ENCODE measurements at places on chromosomes 6 and 20.

DNA sequence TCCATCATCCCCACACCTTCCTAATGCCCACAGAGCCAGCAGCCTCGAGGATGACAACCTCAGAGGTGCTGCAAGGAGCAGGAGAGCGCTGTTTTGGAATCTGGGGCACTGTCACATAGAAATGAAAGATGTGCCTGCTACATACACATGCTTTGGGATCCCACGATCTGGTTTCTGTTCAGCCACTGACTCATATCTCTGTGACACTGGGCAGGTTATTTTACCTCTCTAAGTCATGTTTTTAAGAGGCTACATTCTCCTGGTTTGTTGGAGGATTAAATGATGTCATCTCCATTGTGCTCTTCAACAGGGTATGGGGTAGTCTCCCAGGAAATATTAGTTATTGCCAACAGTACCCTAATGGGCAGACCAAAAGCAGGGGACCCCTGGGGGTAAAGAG is 32.6 kb upstream of the TAB2 start:
- DNase-seq: no peak

GRCh38 chr6:108071736-108072276 is 2.7 kb downstream of the OSTM1 start:
- DNase-seq: no peak

DNA sequence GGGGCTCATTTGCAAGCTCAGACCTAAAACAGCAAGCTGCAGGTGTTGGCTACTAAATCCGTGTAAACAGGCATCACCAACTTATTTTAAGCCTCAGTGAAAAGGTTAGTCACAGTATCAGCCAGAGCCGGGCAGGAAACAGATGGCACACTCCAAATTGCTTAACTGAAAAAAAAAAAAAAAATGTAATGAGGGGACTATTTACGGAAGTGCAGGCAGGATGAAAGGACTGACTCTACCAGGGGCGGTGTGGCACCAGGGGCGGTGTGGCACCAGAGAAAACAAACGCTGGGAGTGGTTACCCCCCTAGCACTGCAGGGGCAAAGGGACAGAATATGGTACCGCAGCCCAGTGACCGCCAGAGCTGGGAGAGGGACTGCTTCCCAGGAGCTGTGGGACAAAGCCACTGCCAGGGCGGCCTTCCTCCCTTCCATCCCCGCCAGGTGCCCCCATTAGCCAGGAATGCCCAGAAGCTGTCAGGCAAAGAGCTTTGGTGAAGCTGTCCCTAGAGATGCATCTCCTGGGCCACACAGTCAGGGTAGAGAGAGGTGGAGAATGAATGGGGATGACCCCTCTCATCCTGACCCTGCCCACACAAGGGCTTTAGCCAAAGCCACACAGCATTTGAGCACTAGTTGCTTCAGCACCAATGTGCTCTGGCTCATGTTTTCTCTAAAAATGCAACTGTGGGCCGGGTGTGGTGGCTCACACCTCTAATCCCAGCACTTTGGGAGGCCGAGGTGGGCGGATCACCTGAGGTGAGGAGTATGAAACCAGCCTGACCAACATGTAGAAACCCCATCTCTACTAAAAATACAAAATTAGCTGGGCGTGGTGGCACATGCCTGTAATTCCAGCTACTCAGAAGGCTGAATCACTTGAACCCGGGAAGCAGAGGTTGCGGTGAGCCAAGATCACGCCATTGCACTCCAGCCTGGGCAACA is 39.6 kb upstream of the GFOD1 start:
- peak; percentile 78 for DNase-seq

- DNase-seq: no peak
These were observed 15.9 kb downstream of the CPNE1 start for GRCh38 chr20:35648836-35649235.

DNA sequence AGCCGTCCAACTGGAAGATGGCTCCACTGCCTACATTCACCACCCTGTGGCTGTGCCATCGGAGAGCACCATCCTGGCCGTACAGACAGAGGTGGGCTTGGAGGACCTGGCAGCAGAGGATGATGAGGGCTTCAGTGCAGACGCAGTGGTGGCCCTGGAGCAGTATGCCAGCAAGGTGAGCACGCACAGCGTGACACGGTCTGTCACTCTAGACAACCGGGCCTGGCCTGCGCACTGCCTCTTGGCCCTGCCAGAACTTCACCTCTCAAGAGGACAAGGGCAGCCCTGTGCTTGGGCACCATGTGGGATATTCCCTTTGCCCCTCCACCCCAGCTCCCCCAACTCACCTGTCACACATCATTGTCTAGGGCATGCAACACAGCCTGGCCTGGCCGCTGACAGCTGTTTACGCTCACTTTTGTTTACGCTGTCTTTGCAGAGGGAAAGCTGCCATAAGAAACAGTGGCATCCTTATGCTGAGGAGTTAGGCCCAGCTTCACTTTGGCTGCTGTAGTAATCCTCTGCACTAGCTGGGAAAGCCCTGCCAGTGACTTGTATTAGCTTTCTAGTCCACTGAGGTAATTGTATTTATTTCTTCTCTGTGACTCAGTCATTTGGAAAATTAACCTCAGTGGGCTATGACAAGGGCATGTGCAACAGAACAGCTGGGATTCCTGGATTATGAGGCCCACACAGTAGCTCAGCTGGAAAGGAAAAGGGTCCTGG is 9.8 kb upstream of the DEF6 start:
- no peak for DNase-seq

DNA sequence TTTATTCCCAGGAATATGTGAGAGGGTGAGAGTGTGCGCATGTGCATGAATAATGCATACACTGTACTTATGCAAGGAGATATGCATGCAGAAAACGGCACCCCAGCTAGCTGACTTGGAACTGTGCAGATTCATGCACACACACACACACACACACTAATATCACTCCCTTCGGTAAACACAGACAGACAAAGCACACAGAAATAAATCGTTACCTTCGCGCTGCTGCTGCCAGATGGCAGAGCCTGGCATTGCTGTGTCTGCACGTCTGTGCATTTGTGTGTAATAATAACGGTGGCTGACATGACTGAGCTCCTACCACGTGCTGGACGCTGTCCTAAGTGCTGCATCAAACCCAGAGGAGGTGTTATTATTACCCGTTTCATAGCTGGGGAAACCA is 36.8 kb downstream of the PREX1 start:
- DNase-seq: no peak

- DNase-seq: no peak
These were observed 25.5 kb upstream of the CST1 start for GRCh38 chr20:23776067-23776771.

GRCh38 chr6:74259981-74260380 is 564.0 kb downstream of the CD109 start:
- DNase-seq: no peak

- DNase-seq: no peak
These were observed 420 bp downstream of the SOX4 start for GRCh38 chr6:21593927-21594415.

GRCh38 chr20:24497851-24498250 is 28.4 kb downstream of the SYNDIG1 start:
- no peak for DNase-seq

DNA sequence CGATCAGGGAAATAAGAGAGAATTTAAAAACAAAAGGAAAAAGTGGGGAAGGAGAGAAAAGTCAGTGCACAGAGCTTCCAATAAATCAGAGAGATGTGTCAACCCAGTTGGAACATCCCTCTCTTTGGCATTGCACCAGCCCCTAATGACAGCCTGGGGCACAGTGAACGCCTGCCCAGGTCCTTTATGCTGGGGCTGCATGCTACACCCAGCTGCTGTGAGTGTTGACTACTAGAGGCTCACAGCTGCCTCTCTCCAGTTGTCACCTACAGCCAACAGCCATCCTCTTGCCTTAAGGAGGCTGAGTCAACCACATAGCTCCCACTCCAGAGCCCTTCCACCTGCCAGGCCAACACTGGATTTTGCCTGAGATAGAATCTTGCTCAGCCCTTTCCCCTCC is 19.0 kb downstream of the OR2H2 start:
- DNase-seq: no peak

DNA sequence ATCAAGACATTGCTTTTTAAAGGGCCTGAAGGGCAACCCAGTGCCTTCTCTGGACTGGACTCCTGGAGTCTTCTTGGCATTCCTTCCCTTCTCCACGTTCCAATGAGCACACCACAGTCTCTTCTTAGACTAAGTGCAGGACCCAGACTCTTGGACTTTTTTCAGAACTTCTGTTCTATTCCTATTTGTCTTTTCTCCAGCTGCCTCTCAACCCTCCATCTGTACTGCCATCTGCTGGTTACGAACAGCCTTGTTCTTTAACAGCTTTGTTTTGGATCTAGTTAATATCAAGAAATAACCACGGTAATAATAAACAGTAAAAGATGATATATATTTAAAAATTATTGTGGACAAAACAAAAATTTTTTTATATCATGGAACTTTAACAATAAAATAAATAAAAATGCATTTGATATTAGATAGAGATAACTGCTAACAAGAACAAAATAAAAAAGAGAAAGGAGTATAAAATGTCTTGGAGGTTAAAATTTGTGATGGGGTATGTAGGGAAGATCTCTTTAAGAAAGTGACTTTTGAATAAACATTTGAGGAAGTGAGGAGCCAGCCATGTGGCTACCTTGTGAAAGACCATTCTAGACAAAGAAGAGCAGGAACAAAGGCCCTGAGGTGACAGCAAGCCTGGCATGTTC is 105.1 kb upstream of the HCRTR2 start:
- DNase-seq: peak; percentile 55

- DNase-seq: no peak
These were observed 38.8 kb downstream of the MRS2 start for GRCh38 chr6:24441599-24441904.

- DNase-seq: peak; percentile 63
These were observed 12.5 kb upstream of the TMEM30A start for GRCh38 chr6:75296811-75297779.

- no peak for DNase-seq
These were observed 746.5 kb downstream of the PTPRT start for GRCh38 chr20:42443200-42443599.

DNA sequence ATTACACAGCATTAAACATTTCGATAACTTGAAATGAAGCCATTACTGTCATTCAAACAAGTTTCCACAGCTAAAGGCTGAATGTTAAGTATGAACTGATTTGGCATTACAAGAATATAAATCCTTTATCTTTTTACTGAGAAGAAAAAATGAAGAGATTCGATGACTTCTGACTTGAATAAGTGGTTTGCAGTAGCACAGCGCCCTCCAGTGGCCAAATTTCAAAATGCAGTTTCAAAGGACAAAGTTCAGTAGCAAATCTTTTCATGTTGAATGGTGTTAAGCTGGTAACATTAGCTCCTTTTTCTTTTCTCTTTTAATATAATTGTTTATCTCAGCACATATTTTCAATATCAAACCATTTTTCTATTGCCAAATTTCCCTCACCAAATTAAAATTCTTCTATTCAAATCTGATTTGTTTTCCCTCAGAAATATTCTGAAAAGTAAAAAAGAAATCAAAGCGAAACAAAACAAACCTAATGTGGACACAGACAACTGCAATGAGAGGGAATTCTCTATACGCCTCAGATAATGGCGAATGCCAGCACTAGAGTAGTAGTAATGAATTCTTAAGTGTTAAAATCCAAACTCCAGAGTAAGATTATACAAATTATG is 145.7 kb downstream of the BTBD9 start:
- DNase-seq: peak; percentile 85

GRCh38 chr6:4656106-4656505 is 120.1 kb upstream of the CDYL start:
- DNase-seq: no peak

DNA sequence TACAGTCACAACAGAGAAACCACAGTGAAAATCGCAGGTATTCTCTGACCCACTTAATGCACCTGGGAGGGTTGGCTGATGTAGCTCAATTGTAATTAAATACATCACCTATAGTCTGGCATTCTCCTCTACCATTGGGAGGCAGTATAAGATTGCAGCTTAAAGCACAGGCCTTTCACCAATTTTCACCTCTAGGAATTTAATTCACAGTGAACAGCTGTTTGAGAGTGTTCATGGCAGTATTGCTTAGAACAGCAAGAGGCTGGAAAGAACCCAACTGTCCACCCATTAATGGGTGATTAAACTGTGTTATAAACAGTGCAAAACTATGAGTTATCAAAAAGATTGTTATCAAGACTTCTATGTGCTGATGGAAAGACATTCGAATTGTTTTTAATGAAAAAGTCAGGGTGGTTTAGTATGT is 2.0 kb downstream of the EDEM2 start:
- peak; percentile 29 for DNase-seq

GRCh38 chr6:5846889-5847288 is 159.8 kb downstream of the NRN1 start:
- DNase-seq: no peak

DNA sequence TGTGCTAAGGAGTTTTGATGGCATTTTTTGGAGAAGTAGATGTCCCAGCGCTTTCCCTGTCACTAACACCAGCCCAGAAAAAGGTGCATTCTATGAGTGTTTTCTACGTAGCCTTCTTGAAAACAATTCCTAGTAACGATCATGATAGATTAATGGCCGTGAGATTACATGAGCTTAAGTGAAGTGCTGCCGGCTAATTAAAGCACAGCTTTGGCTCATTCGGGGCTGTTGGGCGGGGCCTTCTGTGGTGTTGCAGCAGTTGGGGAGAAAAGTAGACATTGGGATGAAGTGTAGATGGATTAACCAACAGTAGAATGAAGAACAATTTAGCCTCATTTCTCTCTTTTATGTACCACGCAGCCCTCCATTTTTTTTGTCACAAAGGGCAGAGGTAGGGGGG is 20.8 kb upstream of the TRAF3IP2 start:
- DNase-seq: no peak

DNA sequence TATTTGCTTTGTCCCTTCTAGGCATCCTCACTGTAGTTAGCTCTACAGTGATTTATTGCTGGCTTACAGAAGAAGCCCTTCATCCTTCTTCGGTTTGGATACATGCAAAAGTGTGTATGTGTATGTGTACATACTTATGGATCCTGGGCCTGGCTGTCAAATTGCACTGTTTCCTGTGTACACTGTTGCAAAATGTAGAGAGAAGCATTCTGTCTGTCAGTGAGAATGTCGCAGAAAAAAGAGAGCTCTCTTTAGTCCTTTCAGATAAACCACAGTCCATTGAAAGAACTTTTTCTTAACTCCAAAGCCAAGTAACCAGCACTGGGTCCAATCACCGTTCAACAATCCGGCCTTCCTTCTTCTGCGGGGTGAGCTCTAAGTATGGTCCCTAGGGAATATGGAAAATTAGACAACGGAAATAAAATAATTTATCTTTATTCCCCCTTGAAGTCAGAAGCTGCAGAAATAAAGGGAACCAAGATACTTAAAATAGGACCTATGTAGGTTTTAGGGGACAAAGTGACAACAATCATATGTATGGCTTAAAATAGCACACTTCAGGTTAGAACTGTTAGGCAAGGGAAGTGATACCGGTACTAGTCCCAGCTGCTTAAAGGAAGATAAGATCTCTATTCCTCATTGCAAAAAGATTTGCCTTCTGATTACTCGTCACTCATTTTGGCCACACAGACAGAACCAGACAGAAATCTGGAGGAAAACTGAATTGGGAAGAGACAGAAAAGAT is 107.0 kb downstream of the CD83 start:
- no peak for DNase-seq

GRCh38 chr6:154882107-154882506 is 113.0 kb upstream of the TIAM2 start:
- DNase-seq: no peak

- no peak for DNase-seq
These were observed 22.6 kb downstream of the UCKL1 start for GRCh38 chr20:63933646-63934045.

- peak; percentile 60 for DNase-seq
These were observed 112.9 kb downstream of the TRERF1 start for GRCh38 chr6:42338744-42339222.

- DNase-seq: no peak
These were observed 72.9 kb downstream of the SGK1 start for GRCh38 chr6:134245041-134245440.

All from inflammatory macrophage (primary cell).